ENCODE measurements at places on chromosomes 1 and 21. TPM values are rescaled to one million over a fixed set of nuclear protein-coding genes. Genes with fewer than 3 reads are reported as not detected.

SPRR2G gene
- total RNA-seq, result not detected

ACTN2 gene
- total RNA-seq, result not detected

BSND gene
- total RNA-seq, result not detected

UBASH3A gene
- total RNA-seq, result not detected

WNT2B gene
- 0.74 TPM for total RNA-seq
